ENCODE measurements at places on chromosomes 2 and 18.

- DNase-seq, result no peak
Measured at GRCh38 chr2:77521548-77521891, 656 bp downstream of the LRRTM4 start.

GRCh38 chr2:21710496-21710895 lies 586.7 kb downstream of the TDRD15 start:
- no peak for DNase-seq

DNA sequence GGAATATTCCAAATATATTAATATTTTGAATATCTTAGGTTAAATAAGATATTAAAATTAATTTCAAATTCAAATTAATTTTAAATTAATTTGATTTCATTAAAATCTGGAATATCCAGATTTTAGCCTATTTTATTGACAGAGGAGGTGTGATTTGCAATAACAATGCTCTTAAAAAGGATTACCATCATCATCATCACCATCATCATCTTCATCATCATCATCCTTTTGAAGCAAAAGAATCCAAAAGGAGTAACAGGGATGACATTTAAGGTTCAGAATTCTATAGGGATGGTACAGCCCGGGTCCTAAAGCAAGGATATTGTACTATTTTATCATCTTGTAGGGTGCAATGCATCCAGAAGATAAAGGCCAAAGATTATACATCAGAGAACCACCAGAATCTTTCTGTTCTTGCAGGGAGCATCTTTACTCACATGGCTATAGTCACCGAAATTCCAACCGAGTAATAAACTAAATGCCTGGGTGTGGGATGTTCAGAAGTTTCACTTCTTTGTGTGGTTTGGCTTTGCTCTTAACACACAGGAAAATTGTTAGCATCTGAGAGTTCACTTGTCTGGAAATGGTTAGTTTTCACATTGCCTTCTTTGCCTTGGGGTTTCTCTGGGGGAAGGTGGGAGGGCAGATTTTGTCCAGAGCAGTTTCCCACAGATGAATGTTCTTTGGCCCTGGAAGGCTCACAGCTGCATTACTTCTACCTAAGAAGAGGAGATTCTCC lies 99.1 kb upstream of the ITGA6 start:
- no peak for DNase-seq

GRCh38 chr2:100980046-100980445 lies 22.0 kb upstream of the RPL31 start:
- DNase-seq, result no peak

- no peak for DNase-seq
Measured at GRCh38 chr2:205679410-205680009, 2.8 kb upstream of the NRP2 start.

DNA sequence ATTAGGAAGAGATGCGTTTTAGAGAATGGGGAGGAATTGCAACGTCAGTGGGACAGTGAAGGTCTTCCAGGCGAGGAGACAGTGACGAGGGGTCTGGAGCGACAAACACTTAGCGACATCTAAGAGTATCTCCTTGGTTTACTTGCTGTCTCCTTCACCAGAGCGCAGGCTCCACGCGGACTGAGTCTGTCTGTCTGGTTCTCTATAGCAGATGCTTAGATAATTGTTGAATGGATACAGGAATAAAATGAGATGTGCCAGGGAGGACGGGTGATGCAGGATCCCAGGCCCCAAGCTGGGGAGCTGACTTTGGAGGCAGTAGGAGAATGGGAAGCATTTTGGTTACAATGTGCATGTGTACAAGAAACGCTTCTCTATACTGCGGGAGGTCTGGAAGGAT lies 56.9 kb upstream of the SMAD7 start:
- no peak for DNase-seq

GRCh38 chr2:25294573-25295462 lies 46.9 kb downstream of the DNMT3A start:
- DNase-seq, result peak; percentile 59

- DNase-seq, result peak; percentile 25
Measured at GRCh38 chr18:11851806-11852337, 659 bp downstream of the CHMP1B start.

DNA sequence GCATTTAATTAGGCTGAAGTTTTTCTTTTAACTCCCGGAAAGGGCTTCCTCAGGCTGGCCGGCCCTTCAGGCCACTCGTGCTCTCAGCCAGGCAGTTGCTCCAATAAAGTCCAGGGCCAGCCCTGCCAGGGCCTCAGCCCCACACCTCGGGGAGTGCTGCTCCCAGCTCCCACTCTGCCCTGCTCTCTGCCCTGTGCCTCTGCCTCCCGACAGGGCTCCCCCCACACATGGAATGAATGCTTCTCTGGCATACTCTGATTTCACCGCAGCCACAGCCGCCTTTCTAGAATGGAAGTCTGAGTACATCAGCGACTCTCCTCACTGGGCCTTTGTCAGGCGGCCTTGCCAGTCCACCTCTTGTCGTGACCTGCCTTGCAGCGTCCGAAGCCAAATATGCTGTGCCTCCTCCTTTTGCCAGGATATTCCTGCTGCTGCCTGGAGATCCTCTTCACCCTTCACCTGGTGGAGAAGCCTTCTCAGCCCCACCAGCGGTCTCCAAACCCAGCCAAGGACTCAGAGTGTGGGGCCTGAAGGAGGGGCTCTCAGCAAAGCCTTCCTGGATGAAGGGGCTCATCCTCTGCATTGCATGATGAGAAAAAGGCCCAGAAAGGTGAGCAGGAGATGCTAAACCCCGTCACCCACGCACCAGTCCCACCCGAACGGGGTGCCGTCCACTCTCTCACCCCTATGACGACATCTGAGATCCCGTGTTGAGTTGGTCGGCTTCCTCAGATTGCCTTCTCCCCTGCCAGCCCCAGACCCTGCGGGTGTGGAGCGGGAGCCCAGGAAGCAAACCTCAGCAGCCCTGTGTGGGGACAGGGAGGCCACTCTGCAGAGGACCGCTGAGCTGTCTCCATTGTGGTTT lies 472.7 kb upstream of the HS6ST1 start:
- no peak for DNase-seq

DNA sequence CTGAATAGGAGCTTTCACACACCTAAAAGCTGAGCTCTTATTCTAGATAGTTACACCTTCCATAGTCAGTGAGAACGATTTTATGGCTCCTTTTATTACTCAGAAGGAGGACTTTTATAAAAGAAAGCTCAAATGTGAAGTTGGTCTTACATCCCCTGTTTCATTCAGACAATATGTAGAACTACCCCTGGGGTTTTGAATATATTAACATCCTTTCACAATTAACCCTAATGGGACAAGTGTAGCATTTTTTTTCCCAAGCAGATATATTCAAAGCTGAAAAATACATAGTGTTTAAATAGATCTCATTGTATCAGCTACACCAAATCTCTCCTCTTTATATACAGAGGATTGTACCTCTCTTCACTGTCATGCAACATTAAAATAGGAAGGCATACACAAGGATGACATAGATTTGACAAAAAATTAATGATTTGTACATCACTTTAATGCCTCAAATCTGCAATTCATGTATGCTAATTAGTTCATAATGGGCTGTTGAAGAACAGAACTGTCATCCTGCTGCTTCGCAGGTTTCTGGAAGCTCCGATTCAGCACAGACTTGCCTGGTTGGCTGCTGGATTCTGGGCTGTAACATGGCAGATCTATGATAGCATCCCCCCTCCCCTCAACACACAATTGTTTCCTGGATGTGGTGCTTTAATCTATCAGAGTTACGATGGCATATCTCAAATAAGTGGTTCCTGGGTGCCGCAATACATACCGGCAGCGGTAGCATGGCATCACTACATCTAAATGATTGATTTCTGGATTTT lies 129.7 kb upstream of the PARD3B start:
- DNase-seq, result no peak

DNA sequence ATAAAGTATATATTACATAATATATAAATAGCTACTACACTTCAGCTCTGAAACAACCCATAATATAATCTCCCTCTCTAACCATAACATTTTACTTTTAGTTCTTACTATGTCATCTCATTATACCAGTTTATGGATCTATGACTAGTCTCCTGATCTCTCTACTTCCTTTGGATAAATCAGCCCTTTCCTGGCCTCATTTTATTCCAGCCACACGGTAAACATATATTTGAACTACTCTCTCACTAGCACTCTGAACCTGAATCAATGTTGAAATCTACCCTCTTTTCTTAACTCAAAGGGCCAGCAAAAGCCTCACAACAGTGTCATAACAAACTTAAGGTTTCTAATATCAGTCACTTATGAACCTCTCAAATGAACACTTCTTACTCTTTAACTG lies 62.6 kb downstream of the BAZ2B start:
- DNase-seq, result no peak
